ENCODE measurements at places on chromosomes 1 and 21. TPM values are rescaled to one million over a fixed set of nuclear protein-coding genes. Genes with fewer than 3 reads are reported as not detected.

DNA sequence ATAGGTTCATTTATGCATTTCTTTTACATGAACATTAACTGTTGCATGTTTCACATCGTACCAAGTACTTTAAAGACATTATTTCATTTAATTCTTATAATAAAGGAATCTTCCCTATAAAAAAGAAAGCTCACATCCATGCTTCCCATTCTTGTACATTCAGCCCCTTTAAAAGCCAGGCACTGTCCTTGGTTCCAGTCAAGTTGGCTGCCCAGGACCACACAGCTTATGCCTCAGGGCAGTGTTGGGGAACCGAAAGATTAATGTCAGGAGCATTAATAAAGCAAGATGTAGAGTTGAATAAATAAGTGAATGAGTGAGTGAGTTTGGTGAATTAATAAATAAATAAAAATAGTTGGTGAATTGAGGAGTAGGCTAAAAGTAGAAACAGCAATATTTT lies 409.4 kb upstream of the DAB1 start:
- DNase-seq = no peak

GRCh38 chr1:231611851-231612250 lies 14.7 kb upstream of the DISC1 start:
- no peak for DNase-seq

- no peak for DNase-seq
Measured at GRCh38 chr1:171494076-171494475, 8.7 kb downstream of the PRRC2C start.

- no peak for DNase-seq
Measured at GRCh38 chr1:151069103-151069486, 1.5 kb upstream of the GABPB2 start.

GRCh38 chr1:51234721-51235425 lies 1.2 kb upstream of the RNF11 start:
- DNase-seq = peak; percentile 62

GRCh38 chr1:41566274-41566885 lies 81.9 kb upstream of the EDN2 start:
- DNase-seq = no peak

DNA sequence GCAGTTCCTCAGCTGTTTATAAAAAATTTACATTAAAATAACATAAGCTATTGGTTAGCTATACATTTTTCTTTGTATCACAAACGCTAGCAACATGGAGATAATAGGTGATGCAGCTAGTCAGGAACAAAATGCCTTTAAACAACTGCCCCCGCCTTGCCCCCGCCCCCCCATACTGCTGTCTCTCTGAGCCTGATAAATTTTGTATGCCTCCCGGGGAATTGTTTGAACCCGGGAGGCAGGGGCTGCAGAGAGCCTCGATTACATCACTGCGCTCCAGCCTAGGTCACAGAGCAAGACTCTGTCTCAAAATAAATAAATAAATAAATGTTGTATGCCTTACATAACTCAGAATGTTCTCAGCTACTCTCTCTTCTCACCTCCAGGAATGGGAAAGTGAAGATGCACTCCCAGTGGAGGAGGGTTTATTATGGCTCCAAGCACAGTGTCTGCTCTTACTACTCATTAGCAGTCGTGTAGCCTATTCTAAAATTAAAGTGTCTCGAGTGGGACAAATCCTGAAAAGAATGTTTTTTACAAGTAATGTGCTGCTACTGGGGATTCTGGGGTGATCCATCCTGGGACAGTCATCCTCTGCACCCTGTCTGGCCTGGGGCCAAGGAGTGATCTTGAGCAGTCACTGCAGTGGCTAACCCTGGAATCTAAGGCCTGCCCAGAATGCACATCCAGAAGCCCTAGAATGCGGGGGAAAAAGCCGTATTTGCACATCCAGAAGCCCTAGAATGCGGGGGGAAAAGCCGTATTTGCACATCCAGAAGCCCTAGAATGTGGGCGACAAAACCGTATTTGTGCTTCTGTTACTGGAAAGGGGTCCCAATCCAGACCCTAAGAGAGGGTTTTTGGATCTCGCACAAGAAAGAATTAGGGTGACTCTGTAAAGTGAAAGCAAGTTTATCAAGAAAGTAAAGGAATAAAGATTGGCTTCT lies 39.4 kb upstream of the ZNF496 start:
- DNase-seq = no peak

DNA sequence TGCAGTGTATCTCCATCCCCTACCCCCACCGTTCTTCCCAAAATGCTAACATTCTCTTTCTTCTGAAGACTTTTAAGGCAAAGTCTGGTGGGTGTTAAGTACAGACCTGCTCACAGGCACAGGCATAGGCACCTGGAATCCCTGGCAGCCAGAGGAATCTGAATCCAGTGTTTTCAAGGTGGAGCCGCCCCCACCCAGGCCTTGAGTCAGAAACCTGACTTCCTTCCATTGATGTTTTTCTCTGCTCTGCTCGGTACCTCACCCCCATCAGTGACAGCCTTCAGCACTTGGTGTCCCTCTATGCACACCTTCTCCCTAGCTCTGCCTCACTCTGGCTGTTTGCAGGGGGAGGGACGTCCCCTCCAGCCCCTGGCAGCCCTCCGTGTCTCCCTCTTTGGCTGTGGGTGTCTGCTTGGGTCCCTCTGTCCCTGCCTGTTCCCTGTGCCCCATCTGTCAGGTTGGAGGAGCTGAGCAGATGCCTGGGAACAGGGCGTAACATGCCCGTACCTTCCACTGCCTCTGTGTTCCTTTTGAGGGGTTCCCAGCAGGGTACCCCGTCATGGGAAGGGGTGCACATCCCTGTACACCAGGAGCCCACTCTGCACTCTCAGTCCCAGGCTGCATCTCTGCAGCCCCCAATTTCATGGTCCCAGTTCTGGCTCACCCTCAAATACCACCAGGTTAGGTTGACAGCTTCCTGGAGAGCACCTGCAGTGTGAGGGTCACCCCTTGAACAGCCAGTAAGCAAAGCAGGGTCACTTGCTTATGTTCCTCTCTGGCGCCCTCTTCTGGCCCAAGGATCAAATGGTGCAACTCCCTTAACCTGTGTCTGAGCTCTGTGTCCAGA lies 6.7 kb downstream of the NCDN start:
- peak; percentile 76 for DNase-seq

- no peak for DNase-seq
Measured at GRCh38 chr21:32140604-32141317, 138.1 kb downstream of the MIS18A start.

DNA sequence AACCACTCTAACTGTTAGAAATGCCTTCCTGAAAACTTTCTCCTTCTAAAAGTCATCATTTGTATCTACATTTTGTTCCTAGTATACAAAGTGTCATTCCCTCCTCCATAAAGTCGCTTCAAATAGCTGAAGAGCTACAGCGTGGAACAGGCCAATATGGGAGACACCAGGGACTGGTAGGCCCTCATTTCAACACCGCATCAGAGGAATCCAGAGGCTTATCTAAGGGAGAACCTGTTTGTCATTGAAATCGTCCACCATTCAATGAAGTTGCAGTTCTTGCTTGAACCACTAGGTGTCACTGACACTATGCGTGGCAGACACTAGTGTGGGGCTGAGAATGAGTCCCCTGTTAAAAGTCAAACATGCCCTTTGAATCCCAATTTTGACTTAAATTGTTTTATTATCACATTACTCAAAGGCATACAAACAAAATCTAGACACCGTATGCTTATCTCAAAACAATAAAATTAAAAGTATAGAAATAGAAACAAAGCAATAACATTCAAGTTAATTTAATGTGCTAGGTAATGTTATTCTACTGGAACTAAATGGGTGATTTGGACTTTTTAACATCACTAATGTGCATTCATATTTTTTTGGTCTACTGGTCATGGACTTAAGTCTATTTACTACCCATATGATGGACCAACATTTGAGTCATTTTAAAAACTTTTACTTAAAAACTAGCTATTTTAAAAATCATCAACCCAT lies 182.3 kb downstream of the FCRL5 start:
- DNase-seq = no peak

DNA sequence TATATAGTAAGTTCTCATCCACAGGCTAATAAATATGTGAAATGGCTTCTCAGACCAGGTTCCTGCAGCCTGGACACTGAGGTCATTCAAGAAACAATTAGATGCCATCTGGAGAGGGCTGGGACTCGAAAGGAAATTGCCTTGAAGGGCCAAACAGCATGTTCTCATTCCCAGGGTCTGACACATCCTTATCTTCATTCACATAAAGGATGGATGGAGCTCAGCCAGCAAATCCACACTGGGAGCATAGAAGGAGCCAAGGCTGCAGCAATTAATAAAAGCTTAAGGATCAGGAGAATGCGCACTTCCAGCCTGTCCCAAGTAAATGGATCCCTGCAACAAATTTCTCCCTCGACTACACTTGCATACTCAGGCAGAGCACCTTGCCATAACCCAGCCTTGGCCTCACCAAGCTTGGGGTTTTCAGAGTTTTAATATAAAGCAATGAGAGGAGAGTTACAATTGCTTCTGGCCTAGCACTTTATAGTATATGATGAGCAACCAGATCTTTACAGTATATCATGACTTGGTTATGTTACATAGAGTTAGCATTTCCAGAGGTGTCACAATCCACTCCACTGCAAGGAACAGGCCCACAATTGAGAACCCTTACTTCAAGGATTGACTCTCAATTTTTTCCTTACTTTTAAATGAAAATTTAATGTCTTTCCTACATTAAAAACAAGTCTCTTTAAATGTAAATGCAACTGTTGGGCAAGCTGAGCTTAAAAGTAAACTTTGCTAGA lies 55.9 kb downstream of the BCAR3 start:
- DNase-seq = peak; percentile 56

DNA sequence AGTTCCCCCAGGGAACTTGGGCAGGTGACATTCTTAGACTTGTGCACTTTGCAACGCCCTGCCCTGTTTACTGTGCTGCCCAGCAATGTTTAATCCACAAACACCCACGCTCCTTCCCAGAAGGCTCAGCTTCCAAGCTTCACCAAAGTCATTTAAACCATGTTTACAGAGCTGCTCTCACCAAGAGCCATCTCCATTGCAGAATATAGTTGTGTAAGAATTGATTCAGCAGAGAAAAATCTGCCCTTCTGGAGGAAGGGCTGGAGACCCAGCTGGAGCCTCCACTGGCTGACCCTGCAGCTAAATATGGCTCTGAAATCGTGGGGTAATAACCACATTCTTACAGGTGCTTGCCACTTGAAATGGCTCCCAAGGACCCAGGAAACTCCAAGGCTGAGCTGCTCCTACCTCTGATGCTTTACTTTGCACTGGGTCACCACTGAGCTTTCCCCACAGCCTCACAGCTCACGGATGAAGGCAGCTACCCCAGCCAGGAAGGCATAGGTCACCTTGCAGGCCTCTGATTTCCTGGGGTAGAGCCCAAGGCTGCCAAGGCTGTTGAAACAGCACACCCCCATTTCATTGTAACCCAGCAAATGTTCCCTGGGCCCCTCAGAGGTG lies 8.7 kb downstream of the CAPN2 start:
- no peak for DNase-seq

- DNase-seq = no peak
Measured at GRCh38 chr1:194331758-194332157, 1145.3 kb upstream of the B3GALT2 start.

- DNase-seq = no peak
Measured at GRCh38 chr1:82483146-82483545, 682.4 kb downstream of the ADGRL2 start.

DNA sequence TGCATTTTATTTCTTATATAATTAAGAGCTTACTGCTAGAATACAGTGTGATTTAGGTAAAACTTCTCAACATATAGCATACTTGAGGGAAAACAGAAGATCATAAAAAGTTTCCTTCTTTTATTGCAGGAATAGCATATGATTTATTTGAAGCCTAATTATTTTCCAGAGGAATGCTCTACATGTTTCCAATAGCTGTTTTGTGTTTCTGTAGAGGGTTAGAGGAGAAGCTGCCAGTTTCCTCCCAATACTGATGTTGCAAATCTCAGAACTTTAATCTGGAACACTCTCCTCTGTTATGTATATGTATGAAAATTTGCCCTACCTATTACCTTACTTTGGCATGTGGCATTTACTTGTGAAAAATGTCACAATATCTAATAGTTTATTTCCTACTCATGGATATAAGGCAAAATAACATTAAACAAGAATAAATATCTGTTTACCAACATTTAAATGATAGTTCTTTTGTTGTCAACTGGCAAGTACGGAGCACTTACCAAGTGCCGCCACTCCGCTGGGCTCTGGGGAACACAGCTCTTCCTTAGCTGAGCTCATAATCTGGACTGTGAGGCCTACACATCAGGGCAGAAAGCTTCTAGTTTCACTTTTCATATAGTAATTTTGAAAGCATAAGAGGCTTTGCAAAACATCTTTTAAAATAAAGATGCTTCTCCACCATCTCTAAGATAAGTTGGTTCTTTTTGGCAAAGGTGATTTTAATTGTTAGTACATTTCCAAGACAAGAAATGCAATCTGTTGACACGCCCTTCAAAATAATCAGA lies 239.8 kb upstream of the C1orf105 start:
- DNase-seq = peak; percentile 63

DNA sequence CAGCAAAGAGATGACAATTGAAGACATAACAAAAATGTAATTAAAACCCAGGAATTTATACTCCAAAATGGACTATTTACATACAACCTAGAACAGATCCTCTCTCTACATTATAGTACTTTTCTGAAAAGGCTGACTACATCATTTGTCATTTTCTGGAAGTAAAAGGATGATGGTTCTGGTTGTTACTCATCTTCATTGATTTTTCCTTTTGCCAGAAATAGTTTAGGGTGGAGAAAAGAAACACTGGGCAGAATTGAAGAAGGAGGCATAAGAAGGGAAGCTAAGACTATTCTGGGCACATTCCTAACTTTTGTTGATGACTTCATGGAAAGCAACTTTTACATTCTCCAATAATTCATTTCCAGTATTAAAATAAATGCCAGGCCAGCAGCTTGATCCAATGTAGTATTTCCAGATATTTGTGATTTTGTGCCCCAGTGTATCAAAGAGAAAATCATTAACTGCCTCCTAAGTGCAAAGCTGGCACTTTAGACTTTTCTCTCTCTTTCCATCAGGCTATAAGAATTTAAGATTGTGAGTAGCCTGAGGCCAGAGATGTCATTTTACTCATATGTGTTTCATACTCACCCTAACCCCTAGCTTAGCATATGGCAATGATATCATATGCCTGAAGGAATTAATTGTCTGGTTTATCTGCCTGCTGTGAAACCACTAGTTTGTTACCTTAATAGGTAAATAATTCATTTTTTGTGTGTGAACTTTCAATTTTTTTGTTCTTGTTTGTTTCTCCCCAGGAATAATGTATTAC lies 369.5 kb upstream of the LYPLAL1 start:
- DNase-seq = no peak

DNA sequence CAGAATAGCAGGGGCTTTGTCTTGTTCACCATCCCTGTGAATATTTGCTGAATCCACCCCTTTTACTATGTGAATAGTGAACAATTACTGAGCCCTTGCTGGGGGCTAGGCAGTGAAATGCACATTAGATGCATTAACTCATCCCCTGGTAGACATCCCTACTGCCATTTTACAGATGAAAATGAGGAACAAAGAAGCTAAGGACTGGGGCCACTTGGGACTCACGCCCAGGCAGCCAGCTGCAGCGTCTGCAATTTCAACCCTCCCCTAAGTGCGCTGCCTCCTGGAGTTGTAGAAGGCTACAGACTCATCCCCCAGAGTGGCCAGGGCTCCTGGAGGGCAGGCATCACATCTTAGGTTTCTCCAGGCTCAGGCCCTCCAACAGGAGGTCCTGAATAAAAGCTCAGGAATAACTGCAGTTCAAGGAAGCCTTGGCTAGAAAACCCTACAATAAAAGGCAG lies 31.6 kb downstream of the CAPZB start:
- peak; percentile 68 for DNase-seq

GRCh38 chr1:213249395-213249794 lies 198.4 kb downstream of the RPS6KC1 start:
- DNase-seq = no peak

Gene CD101
- total RNA-seq = 1.0 TPM

Gene OLFML3
- 10.9 TPM for total RNA-seq

Gene RNU1-4
- 9,391 TPM for total RNA-seq

Gene FCRL3
- total RNA-seq = not detected

Gene PCBP3
- total RNA-seq = 2.0 TPM

Data from Right ventricle myocardium superior (tissue), 1 donor.